ENCODE measurements at places on chromosomes 5 and 9. TPM values are rescaled to one million over a fixed set of nuclear protein-coding genes. Genes with fewer than 3 reads are reported as not detected.

DNA sequence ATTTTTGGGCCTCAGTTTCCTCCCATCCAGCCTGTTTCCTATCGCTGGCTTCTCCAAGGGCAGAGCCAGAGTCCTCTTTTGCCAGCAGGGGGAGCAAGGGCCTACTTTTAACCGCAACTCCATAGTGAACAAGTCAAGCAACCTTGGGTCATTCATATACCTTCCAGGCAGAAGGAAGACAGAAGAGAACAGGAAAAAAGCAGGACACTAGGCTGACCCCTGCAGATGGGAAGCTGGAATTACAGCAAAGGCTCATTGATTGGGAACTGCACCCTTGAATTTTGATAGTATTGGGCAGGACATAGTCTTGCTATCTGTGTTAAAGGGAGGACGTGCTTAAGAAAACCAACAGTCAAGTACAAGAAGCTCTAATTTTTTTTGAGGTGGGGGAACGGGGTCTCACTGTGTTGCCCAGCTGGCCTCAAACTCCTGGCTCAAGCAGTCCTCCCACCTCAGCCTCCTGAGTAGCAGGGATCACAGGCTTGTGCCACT, 30.1 kb downstream of the QRFP start:
- H3K27me3 ChIP-seq, result no peaks in the 10 kb centered on the region
- H3K36me3 ChIP-seq, result no peaks in the 10 kb centered on the region
- peak; percentile 86 for DNase-seq
- H3K4me1 ChIP-seq, result no peaks in the 10 kb centered on the region

Gene LRRC70
- 0.73 TPM for total RNA-seq

Gene IGFBPL1
- total RNA-seq, result not detected

GRCh38 chr5:92659246-92659645, 921.8 kb downstream of the NR2F1-AS1 start:
- no peaks in the 10 kb centered on the region for H3K27me3 ChIP-seq
- no peak overlapping the region for H3K27ac ChIP-seq
- no peaks in the 10 kb centered on the region for H3K36me3 ChIP-seq
- no peak for DNase-seq

Gene GRK6
- 149 TPM for total RNA-seq

GRCh38 chr5:4020400-4020799, 424.8 kb downstream of the IRX1 start:
- no peak overlapping the region for H3K27ac ChIP-seq
- no peak for DNase-seq
- H3K36me3 ChIP-seq, result no peaks in the 10 kb centered on the region
- H3K4me3 ChIP-seq, result no peak overlapping the region
- H3K4me1 ChIP-seq, result no peaks in the 10 kb centered on the region
- no peaks in the 10 kb centered on the region for H3K27me3 ChIP-seq

Gene MARCHF3
- total RNA-seq, result 4.2 TPM

GRCh38 chr9:85055506-85056202, 386.1 kb downstream of the NTRK2 start:
- no peaks in the 10 kb centered on the region for H3K4me1 ChIP-seq
- no peak overlapping the region for H3K27ac ChIP-seq
- no peak overlapping the region for H3K4me3 ChIP-seq
- no peaks in the 10 kb centered on the region for H3K27me3 ChIP-seq
- H3K36me3 ChIP-seq, result no peaks in the 10 kb centered on the region
- DNase-seq, result no peak

Gene CARTPT
- not detected for total RNA-seq

DNA sequence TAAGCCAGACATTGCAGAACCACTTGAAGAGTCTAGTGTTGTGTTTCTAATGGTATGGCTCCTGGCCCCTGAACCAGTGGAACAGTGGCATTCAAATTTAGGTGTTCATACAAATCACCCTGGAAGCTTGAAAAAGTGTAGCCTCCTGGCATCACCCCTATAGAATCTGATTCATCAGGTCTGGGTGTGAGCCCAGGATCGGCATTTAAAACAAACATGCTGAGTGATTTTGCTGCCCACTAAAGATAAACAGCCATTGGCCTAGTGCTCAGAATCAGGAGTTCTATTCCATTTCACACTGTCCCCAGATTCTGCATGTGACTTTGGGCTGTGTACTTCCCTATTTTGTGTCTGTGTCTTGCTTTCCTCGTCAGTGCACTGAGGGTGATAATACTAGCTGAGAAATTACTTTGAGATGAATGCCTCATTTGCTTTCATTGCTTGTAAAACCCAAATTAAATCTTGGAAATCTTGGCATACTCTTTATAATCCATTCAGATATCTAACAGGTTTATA, 241.5 kb upstream of the CLINT1 start:
- H3K4me3 ChIP-seq, result no peak overlapping the region
- DNase-seq, result no peak
- H3K27me3 ChIP-seq, result peaks cover 1% of the 10 kb centered on the region
- H3K27ac ChIP-seq, result no peak overlapping the region

DNA sequence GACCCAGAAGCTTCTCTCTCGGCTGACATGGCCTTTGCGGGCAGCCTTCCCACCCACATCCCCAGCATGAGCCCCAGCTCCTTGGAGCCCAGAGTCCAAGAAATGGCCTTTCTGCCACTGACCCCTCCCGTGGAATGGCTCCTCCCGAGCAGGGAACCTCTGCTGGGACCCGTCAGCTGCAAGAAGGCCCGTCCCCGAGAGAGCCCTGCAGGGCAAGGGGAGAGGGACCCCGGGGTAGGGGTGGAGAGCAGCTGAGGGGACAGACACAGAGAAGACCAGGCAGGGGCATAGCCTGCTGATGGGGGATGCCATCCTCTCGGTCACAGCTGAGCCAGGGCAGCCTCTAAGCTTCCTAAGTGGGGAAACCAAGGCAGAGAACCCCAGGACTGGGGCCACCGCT, 11.2 kb upstream of the NOTCH1 start:
- no peak overlapping the region for H3K27ac ChIP-seq
- H3K4me1 ChIP-seq, result peaks cover 11% of the 10 kb centered on the region
- no peak for DNase-seq

- peak overlapping the region; percentile 92 for H3K27ac ChIP-seq
- H3K4me1 ChIP-seq, result peaks cover 31% of the 10 kb centered on the region
- DNase-seq, result no peak
- peak overlapping the region; percentile 28 for H3K4me3 ChIP-seq
- H3K27me3 ChIP-seq, result no peaks in the 10 kb centered on the region
Observed at GRCh38 chr5:137997726-137998213, 35.1 kb downstream of the FAM13B start.

DNA sequence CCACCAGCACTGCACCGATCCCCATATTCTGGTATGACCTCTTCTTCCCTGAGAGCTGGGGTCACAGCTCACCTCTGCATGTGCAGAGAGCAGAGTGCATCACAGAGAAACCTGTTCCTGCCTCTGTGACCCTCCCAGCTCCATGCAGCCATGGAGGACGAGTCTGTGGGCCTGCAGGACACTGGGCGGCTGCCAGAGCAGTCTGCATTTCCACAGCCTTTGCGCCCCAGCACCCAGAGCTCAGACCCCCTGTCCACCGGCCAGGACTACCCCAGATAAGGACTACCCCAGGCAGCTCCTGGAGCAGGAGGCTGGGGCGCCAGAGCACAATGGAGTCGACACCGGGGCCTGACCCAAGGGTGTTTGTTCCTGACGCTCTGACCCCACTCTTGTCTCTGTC, 308.1 kb upstream of the IRX1 start:
- no peaks in the 10 kb centered on the region for H3K36me3 ChIP-seq
- no peak for DNase-seq
- H3K4me1 ChIP-seq, result no peaks in the 10 kb centered on the region
- no peak overlapping the region for H3K27ac ChIP-seq
- no peaks in the 10 kb centered on the region for H3K27me3 ChIP-seq

DNA sequence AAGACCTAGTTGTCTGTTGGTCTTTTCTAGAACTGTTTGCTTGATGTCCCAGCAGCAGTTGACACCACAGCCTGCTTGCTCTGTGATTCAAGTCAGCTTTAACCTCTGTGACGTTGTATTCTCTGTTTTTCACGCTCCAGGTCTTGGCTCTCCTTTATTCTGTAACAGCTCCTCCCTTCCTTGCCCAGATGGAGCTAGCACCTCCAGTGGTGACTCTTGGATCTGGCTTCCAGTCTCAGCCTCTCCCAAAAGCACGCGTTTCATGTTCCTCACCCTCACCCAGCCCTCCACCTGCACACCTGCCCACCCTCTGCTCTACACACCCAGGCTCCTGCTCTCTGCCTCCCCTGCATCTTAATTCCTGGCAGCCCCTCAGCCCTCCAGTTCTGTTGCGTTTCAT, 50.6 kb downstream of the DMRT1 start:
- DNase-seq, result no peak
- H3K36me3 ChIP-seq, result no peaks in the 10 kb centered on the region
- peaks cover 6% of the 10 kb centered on the region for H3K27me3 ChIP-seq
- H3K4me3 ChIP-seq, result no peak overlapping the region
- peaks cover 7% of the 10 kb centered on the region for H3K4me1 ChIP-seq

DNA sequence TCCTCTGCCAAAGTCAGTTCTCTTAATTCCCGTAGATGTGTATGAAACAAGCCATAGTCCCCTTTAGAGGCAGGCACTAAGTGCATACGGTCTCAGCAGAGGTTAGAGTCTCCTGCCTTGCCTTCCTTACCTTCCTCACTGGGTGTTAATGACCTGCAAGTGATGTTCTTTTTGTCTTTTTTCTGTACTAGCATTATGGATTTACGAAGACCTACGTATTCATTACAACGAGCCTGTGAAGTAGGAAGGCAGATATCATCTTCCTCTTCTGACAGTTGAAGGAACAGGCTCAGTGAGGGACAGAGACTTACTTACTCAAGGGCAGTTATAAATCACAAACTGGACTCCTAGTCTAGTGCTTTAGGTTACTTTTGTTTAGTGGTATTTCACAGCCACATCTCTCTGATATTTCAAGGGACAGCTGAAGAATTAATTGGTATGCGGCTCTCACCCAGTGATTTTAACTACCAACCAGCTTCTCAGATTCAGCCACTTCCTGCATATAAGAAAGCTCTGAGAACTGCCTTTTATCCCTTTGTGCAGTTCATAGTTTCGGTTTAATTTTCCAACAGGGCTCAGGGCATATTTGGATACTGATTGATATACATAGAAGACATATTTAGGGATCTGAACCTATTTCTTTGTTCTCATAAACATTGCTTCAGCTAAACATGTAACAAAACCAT, 85.1 kb upstream of the CKMT2 start:
- H3K27ac ChIP-seq, result no peak overlapping the region
- no peaks in the 10 kb centered on the region for H3K36me3 ChIP-seq
- peak overlapping the region; percentile 51 for H3K4me3 ChIP-seq
- peaks cover 9% of the 10 kb centered on the region for H3K4me1 ChIP-seq

DNA sequence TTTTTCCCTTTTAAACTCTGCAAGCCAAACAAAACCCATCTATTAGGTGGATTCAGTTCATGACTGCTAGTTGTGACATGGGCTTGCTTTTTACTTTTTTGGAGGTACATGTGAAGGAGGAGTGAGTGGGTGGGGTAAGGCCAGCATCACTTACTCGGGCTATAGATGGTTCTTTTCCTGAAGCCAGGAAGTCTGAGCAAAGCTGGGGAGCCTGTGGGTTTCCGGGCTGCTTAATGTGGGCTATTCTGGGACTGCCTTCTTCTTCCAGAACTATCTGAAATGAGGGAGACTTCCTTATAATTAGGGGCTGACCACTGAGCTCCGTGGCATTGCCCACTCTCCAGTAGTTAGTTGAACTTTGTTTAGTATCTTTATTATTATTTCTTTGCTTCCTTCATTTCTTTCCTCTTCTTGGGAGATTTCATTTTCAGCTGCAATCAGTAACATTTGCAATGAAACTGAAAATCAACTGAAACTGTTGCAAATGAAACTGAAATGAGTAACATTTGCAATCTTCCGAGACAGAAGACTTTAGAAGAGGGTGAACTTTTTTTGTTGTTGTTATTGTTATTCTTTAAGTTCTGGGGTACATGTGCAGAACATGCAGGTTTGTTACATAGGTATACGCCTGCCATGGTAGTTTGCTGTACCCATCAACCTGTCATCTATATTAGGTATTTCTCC, 204.9 kb downstream of the LRRC70 start:
- H3K27ac ChIP-seq, result no peak overlapping the region
- peaks cover 10% of the 10 kb centered on the region for H3K4me1 ChIP-seq
- H3K4me3 ChIP-seq, result no peak overlapping the region
- H3K36me3 ChIP-seq, result no peaks in the 10 kb centered on the region
- DNase-seq, result no peak
- peaks cover 5% of the 10 kb centered on the region for H3K27me3 ChIP-seq

GRCh38 chr5:1536322-1536845, 12.6 kb upstream of the LPCAT1 start:
- H3K4me1 ChIP-seq, result peaks cover 17% of the 10 kb centered on the region
- peak overlapping the region; percentile 71 for H3K27ac ChIP-seq
- peak overlapping the region; percentile 83 for H3K4me3 ChIP-seq
- H3K36me3 ChIP-seq, result no peaks in the 10 kb centered on the region

- H3K4me1 ChIP-seq, result peaks cover 9% of the 10 kb centered on the region
- H3K27me3 ChIP-seq, result no peaks in the 10 kb centered on the region
- no peak for DNase-seq
- H3K27ac ChIP-seq, result no peak overlapping the region
Observed at GRCh38 chr9:7180247-7180646, 422.5 kb downstream of the KDM4C start.

- no peak overlapping the region for H3K4me3 ChIP-seq
- H3K27me3 ChIP-seq, result peaks cover 9% of the 10 kb centered on the region
- no peaks in the 10 kb centered on the region for H3K4me1 ChIP-seq
Observed at GRCh38 chr5:72066705-72067107, 40.6 kb upstream of the MAP1B start.

Gene FAM221B
- not detected for total RNA-seq

DNA sequence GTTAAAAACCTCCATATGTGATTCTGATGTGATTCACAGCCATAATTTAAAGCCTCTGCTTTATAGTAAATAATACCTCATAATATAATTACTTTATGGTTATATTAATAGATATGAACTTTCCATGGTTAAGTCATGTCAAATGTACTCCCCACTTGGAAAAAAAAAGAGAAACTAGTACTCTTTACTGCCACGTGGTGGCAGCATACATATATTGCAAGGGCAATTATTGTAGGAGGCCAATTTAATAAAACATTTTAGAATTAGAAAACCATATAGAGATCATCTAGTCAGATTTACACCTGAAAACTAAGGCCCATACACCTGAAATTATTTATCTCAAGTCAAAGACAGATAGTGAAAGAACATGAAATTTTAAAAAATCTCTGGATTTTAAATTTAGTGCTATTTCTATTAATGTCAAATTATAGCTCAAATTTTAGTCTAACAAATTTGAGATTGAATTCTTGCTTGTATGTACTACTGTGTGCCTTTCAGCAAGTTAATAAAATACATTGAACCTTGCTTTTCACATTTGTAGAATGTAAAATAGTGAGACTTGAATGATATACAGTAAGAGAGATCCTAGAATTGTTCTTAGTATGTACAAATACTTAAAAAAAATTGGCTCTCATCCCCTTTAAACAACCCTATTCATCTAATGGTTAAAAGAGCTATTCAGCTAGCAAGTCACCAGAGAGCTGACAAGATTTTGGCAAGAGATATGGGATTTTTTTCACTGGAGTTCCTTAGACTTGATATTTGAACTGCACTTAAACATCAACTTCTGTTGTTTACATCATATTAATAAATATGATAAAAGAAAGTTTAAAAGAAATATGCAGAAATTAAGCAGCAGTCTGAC, 603.8 kb downstream of the TLE4 start:
- no peaks in the 10 kb centered on the region for H3K27me3 ChIP-seq
- DNase-seq, result peak; percentile 60
- no peak overlapping the region for H3K27ac ChIP-seq
- H3K4me1 ChIP-seq, result no peaks in the 10 kb centered on the region
- no peak overlapping the region for H3K4me3 ChIP-seq
- H3K36me3 ChIP-seq, result no peaks in the 10 kb centered on the region

Gene ENC1
- 1.2 TPM for total RNA-seq

Gene DOCK8
- 121 TPM for total RNA-seq

Gene GPR151
- not detected for total RNA-seq

- no peak overlapping the region for H3K4me3 ChIP-seq
- H3K27me3 ChIP-seq, result peaks cover 29% of the 10 kb centered on the region
- no peak overlapping the region for H3K27ac ChIP-seq
Observed at GRCh38 chr9:87729246-87729645, 3.3 kb downstream of the CTSL start.

Gene ACOT12
- total RNA-seq, result not detected
